Stimulated activated CD4-positive, alpha-beta T cell treated with anti-CD3 and anti-CD28 coated beads, Interleukin-15, amount 100 ng/mL, for 48 hours (primary cell): ENCODE measurements at places on chromosomes 16 and 17.

GRCh38 chr16:89904606-89905510, 13.8 kb upstream of the MC1R start:
- DNase-seq: no peak

- peak; percentile 39 for DNase-seq
These were observed 27.0 kb upstream of the NTN1 start for GRCh38 chr17:8994319-8994718.

DNA sequence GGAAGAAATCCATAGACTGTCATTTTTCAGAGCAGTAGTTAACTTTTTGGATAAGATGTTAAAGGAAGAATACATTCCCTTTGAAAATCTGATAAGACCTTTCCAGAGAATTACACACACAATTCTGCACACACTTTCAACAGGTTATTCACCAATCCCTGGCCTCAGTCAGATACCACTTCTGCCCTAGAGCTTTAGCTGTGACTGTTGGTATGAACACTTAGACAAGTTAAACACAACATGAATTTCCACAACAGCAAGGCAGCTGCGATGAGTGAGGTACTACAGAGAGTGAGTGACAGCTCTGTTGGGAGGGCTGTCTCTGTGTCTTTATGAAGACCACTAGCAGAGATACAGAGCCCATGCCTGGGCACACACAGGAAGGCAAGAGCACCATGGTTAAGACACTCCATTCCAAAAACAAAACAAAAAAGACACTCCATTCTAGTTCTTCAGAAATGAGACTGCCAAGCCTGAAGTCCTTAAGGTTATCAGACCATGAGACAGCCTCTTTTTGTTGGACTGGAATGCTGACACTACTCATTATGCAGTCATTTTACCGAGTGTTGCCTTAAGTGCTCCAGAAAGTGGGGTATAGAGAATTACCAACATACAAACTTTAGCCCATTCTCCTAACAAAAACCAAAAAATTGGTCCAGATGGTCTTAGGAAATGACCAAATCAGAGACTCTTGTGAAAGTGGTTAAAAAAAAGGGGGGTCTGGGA, 42.4 kb downstream of the TOM1L2 start:
- DNase-seq: no peak

- no peak for DNase-seq
These were observed 41.1 kb downstream of the SRL start for GRCh38 chr16:4200781-4201137.

- DNase-seq: no peak
These were observed 284.6 kb downstream of the C16orf95 start for GRCh38 chr16:87032554-87032953.

GRCh38 chr17:74520016-74520434, 11.2 kb downstream of the CD300LB start:
- no peak for DNase-seq

GRCh38 chr16:12124742-12125141, 148.2 kb downstream of the SNX29 start:
- no peak for DNase-seq

DNA sequence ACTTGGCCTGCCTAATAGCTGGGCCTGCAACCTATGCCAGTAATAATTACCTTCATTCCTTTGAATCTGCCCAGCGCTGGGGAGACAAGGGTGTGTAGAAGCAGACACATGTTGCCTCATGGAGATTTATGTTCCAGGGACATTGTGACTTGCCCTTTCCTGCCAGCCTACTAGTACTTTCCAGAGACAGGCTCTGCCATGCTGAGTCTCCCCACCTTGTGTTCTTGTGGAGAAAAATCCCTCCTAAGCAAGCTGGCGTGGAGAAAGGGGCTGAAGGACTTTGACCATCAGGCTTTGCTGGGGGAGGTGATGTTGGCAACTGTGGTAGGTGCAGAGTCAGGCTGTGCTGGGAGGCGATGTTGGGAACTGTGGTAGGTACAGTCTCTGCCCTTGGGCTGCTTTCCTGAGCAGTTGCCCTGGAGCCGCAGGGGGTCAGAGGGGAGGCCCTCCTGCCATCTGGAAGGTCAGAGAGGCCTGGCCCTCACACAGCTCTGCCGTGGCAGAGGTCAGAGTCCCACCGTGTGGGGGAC, 4.0 kb downstream of the KSR1 start:
- DNase-seq: no peak

DNA sequence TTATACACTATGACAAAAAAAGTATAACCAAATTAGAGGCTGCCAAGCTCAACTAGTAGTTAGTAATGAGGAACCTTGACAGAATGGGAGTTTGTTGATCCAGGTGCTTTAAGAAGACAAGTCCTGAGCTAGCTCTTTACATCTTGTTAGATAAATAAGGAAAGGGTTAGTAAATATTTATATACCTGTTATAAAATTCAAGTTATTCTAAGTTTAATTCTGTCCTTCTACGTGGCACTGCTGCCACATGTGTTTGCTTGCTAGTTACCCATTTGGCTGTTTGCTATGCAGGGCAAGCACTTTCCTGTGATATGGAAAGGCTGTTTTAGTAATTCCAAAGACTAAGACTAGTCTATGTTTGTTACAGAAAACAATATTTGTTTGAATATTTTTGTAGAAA, 180.5 kb downstream of the MYO1D start:
- DNase-seq: no peak
